ENCODE measurements at places on chromosomes 5 and 9.

DNA sequence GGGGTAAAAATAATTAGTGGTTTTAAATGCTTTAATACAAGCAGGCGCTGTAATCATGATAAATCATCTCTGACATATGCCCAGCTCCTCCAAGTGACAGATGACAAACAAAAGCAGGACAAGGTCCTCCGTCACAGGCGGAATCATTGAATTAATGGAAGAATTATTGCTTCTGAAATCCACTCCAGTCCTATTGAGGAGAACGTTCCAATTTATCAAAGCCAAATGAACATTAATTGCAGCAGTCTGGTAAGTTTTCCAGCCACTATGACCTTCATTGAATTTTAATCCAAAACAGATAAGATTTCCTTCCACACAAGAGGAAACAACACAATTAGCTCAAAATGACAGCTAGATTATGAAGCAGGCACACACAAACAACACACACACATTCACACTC lies 136.8 kb downstream of the ASTN2 start:
- DNase-seq, result no peak

DNA sequence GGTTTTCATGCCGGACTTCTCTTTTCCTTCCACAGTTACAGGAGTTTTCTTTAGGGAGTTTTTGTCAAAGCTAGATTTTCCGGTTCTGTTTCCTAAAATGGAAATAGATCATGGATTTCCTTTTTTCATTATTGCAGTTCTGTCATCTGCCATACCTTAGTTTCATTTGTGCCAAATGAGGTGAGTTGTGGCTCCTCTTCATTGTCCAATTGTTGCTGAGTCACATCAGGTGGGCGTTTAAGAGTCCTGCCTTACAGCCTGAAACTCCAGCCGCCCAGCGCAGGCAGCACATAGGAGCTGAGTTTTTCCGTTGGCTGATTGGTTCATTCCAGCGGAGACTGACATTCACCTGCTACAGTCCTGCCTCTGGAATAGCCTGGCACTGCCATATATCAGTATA lies 14.1 kb downstream of the SLC25A25 start:
- DNase-seq, result no peak

GRCh38 chr5:22079566-22079965 lies 773.6 kb downstream of the CDH12 start:
- no peak for DNase-seq

GRCh38 chr9:107242073-107243030 lies 40.7 kb upstream of the RAD23B start:
- DNase-seq, result no peak

DNA sequence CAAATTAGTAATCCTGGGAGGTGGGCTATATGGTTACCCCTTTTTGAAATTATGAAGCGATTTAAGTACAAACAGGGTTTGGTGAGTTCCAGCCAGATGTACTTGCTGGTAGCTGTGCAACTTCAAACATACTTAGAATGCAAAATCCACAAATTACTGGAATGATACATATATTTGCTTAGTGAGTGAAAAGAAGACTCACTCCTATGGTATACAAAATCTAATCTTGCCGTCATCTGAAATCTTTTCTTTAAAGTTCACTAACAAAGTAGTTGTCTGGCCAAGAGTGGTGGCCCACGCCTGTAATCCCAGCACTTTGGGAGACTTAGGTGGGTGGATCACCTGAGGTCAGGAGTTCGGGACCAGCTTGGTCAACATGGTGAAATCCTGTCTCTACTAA lies 64.9 kb upstream of the TJP2 start:
- DNase-seq, result no peak

DNA sequence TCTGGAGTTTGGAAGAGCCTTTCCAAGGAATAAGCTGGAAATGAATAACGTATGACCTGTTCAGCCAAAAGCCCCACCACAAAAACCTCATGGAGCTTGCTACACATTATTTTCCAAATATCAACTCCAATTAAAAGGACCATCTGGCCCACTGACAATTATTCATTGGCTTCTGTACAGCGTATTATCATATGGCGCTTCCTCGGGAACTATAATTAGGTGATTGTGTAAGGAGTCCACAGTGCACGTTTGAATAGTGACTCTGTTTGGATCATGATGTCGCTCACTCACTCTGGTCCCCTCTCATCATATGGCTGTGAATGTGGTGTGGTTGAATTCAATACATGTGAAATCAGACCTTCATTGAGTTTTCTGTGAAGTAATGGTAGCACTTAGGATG lies 52.1 kb downstream of the GDNF start:
- DNase-seq, result no peak

- no peak for DNase-seq
Observed at GRCh38 chr9:25864509-25864908, 186.3 kb upstream of the TUSC1 start.

DNA sequence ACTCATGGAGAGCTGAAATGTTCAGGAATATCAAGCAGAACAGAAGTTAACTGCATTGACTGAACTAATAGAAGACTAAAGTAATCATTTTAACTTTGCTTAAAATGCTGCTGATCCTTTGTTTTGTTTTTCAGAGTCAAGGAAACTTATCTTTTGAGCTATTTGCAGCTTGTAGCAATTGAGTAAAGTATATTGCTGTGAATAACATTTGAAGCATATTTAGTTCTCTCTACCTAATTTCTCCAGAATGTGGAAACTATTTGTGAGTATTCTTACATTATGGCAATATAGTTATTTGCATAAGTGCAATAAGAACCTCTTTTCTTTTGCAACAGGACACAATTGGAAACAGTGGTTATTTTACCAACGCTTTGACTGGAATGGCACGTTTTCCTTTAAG lies 5.3 kb upstream of the SOX30 start:
- no peak for DNase-seq

DNA sequence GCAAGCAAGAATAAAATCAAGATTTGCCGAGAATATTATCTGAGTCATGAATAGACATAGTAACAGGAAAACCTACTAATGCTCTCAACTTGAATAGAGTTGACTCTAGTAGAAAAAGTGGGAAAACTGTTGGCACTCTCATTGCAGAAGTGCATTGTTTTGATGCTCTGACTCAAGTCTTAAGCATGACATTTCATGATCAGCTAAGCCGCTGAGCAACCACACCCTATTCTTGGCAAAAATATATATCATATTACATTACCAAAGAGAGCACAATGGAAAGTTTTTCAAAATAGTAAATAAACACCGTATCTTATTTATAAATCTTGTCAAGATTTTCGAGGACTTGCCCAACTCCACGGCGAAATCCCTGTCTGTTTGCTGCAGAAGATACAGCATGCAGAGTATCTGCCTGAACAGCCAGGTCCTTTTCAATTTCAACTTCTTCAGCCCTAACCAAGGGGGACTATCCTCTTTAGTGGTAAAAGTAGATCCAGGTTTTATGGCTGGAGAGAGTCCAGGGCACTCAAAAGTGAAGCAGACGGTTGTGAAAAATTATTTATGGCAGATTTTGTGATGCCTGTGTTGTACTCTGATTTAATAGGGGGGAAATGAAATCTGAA lies 13.9 kb upstream of the ADAMTSL1 start:
- DNase-seq, result no peak

- DNase-seq, result no peak
Observed at GRCh38 chr9:113631137-113631765, 167.7 kb downstream of the RGS3 start.

DNA sequence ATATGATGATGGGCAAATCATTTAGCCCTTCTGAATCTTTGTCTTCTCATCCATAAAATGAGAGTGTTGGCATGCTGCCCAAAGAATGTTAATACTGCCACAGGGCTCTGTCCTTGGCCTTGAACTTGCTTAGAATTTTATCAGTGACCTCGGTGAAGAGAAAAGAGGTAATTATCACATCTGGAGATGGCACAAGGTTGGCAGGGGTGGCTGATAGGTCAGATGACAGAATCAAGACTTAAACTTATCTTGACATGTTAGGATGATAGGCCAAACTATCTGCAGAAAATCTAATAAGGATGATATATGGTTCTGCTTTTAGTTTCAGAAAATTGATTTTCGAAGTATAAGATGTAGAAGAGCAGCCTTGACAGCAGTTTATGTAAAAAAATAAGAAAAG lies 599.1 kb upstream of the CLINT1 start:
- DNase-seq, result no peak

DNA sequence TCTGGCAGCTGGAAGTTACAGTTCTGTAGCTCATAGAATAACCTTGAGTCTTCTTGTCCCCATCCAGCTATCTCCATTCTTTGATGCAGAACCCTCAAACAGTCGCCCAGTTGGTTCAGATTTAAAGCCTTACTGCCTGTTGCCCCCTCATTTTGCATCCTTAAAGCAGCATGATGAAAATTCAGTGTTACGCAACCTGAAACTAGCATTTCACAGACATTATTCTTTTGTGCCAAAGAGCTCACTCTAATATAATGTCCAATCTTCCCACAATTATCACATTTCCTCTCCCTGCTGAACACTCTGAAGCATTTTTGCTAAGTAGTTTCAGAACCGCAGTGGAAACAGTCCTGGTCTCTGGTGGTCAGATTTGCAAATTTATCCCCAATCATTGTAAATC lies 318.0 kb downstream of the PSAT1 start:
- no peak for DNase-seq

DNA sequence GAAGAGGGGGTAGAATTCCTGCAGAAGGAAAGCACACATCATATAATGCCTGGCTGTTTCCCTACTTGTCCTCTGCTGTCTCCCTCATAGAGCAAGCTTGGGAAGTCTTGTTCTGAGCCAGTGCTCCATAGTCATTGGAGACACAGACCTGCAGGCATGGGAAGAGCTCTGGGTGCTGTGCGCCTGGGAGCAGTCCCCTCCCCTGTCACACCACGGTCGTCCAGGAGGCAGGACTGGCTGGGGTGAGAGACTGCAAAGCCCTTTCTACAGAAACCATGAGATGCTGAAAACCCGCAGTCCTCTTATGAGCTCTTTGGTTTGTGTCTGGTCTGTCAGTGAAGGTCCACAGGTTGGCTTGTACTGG lies 64.6 kb downstream of the GPR21 start:
- no peak for DNase-seq

GRCh38 chr5:67120032-67120431 lies 76.6 kb downstream of the CD180 start:
- DNase-seq, result no peak

DNA sequence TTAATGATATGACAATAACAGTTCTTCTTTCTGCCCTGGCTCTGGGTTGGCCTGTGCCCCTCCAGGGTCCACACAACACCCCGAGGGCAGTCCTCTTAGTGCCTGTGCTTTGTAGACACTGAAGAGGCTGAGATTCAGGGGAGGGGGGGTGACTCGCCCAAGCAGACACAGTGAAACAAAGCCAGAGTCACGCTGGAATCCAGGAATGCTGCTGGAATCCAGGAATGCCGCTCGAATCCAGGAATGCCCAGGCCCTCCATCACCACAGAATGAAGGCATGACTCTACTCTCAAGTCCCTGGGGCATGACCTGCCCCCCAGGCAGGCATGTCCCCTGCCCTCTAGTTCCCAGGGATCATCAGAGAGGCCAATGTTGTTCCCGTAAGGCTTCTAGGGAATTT lies 73.1 kb downstream of the LRSAM1 start:
- no peak for DNase-seq

- no peak for DNase-seq
Observed at GRCh38 chr9:134286471-134287245, 39.6 kb upstream of the RXRA start.

- DNase-seq, result no peak
Observed at GRCh38 chr5:115775999-115776398, 40.5 kb downstream of the CDO1 start.

DNA sequence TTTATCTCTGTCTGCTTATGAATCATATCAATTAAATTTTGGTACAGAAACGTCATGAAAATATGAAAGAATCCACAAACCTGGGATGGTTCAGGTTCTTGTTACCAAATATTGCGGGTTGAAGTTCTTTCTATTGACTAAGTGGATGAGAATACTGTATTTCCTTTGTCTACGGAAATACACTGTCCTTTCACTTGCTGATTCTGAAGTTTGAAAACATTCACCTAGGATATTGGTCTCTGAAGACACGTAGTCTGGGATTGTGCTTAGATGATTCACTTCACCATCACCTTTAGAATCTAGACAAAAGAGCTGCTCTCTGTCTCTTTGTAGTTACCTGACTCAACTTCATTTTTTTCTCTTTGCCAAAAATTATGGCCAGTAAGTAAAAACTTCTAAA lies 222.4 kb downstream of the FBN2 start:
- DNase-seq, result no peak

DNA sequence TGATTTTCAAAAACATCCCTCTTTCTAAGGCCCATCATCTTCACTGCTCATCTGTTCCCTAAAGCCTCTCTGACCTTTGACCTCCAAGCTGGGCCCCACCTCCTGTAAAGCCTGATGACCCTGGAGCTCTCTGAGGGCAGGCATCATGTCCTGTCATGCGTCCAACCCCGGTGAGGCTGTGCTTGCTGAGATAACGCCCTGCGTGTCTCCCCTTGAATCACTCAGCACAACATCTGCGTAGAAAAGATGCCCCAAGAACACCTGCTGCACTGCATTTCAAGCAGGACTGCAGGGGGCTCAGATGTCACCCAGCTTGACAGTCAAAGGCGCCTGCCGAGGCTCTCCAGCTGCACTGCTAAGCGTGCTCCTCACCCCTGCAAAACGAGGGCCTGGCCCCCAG lies 78.0 kb downstream of the OTULIN start:
- no peak for DNase-seq

DNA sequence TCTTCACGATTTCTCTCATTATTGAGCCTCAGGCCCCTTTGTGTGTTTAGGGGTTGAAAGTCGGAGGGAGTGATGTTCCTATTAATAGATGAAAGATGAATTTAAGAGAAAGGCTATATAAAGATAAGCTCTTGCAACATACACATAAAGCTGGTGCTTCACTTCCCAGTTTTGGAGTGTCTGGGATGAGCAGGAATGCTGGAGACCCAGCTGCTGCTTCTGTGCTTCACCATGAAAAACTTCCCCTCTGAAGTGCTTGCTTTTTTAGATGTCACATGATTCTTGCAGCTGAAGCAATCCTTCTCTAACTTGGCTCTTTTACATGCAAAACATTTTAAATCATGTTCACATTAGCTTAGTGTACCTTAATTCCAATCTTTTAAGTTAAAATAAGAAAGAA lies 19.7 kb upstream of the SNCAIP start:
- DNase-seq, result no peak

GRCh38 chr5:74529101-74529500 lies 111.4 kb downstream of the ENC1 start:
- DNase-seq, result no peak

DNA sequence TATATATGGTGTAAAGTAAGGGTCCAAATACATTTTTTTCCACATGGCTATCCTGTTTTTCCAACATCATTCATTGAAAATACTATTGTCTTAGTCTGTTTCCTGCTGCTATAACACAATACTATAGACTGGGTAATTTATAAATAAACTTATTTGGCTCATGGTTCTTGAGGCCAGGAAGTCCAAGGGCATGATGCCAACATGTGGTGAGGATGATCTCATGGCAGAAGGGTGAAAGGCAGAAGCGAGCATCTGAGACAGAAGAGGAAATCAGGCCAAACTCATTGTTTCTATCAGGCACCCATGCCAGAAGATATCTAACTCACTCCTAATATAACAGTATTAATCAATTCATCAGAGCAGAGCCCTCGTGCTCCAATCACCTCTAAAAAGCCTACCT lies 42.6 kb downstream of the ANKRD55 start:
- no peak for DNase-seq

Data from type B pancreatic cell (in vitro differentiated cells).